Hematopoietic multipotent progenitor cell (in vitro differentiated cells): ENCODE measurements at places on chromosomes 11 and 22. TPM values are rescaled to one million over a fixed set of nuclear protein-coding genes. Genes with fewer than 3 reads are reported as not detected.

Gene C11orf68
- total RNA-seq = 52.8 TPM

Gene LIF
- total RNA-seq = 0.54 TPM

Gene CDC45
- total RNA-seq = 8.9 TPM

Gene PIWIL4
- total RNA-seq = 3.5 TPM

Gene CCDC157
- 5.9 TPM for total RNA-seq

Gene CALCB
- total RNA-seq = not detected

Gene CABP7
- 0.27 TPM for total RNA-seq

Gene PHETA2
- 10.0 TPM for total RNA-seq

Gene SLC5A12
- total RNA-seq = not detected

Gene ROBO3
- total RNA-seq = 40.9 TPM

Gene DKK3
- not detected for total RNA-seq

Gene C1QTNF4
- 97.2 TPM for total RNA-seq

Gene C11orf16
- not detected for total RNA-seq

Gene SYT13
- under 0.01 TPM for total RNA-seq

Gene RCE1
- 30.4 TPM for total RNA-seq

Gene CABP4
- 1.6 TPM for total RNA-seq

Gene BDNF
- under 0.01 TPM for total RNA-seq

Gene SOX6
- 0.27 TPM for total RNA-seq

Gene UPB1
- under 0.01 TPM for total RNA-seq

Gene C11orf97
- not detected for total RNA-seq

Gene CREB3L1
- under 0.01 TPM for total RNA-seq

Gene MYO7A
- 0.27 TPM for total RNA-seq

Gene ELF5
- total RNA-seq = not detected

Gene AGBL2
- 1.9 TPM for total RNA-seq

Gene C11orf21
- 56.3 TPM for total RNA-seq

Gene ACRV1
- total RNA-seq = not detected

Gene SNX32
- 4.3 TPM for total RNA-seq

Gene MTMR3
- total RNA-seq = 57.6 TPM

Gene CPT1B
- 13.2 TPM for total RNA-seq

Gene CTTN
- total RNA-seq = 1.3 TPM

Gene GGT1
- total RNA-seq = 18.6 TPM

Gene XKR3
- total RNA-seq = 0.54 TPM

Gene ARHGAP32
- 12.7 TPM for total RNA-seq

Gene VPREB1
- 3.5 TPM for total RNA-seq

Gene INSC
- total RNA-seq = not detected

Gene MYBPC3
- total RNA-seq = 0.27 TPM

Gene HSPB2
- not detected for total RNA-seq

Gene YPEL1
- total RNA-seq = 11.8 TPM

Gene MPPED2
- 5.1 TPM for total RNA-seq

Gene OR4C13
- total RNA-seq = not detected

Gene FERMT3
- total RNA-seq = 221 TPM

Gene NAALADL1
- 94.5 TPM for total RNA-seq

Gene OOSP3
- total RNA-seq = not detected

Gene OR52H1
- 4.3 TPM for total RNA-seq

Gene OSM
- 88.9 TPM for total RNA-seq

Gene MFRP
- not detected for total RNA-seq

Gene NECTIN1
- 12.7 TPM for total RNA-seq

Gene P2RX6
- 0.54 TPM for total RNA-seq

Gene OR2D2
- 2.4 TPM for total RNA-seq
